ENCODE measurements at places on chromosomes 1 and 21.

DNA sequence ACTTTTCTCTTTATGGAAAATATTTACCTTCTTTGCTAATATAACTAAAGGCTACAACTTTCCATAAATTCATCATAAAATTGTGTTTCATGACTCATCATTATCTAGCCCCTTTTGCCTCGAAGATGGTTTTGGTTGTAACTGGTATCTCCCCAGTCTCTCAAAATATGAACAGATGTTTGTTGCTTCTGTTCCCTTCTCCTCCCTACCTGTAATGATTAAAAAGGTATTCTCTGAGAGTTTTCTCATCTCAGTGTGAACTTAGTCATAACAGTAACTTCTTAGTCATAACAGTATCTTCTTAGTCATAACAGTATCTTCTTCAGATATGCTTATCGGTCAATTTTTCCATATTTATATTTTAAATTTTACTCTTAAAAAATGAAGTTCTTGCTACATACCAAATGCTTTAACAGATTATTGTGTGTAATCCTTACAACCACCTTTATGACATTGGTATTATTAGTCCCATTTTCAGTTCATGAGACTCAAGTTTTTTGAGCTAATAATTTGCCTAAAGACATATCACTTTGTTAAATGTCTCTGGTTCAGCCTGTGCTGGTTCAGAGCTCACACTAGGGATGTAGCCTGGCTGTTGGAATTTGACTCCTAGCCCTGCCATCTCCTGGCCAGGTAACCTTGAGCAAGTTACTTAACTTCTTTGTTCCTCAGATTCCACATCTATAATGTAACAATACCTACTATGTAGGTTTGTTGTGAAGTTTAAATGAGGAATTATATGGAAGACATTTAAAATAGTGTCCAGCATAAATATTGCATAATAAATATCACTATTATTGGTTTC lies 32.6 kb downstream of the ATP1B1 start:
- no peak for DNase-seq

DNA sequence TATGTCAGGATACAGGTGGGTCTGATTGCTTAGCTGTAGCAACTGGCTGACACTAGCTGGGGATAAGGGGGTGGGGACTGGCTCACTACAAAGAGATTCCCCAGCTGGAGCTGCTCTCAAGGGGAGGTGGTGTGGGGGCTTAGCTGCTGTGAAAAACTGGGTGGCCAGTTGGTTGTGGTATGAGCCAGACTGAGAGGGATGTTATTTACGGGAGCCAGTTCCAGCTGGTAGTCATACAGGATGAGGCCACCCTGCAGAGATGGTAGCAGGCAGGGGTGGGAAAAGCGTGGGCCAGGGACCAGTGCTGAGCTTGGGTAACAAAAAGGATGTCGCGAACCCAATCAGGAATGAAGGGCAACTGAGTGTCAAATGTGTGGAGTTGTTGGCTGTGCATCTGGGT lies 204.0 kb upstream of the C21orf91 start:
- DNase-seq = no peak

- DNase-seq = no peak
Measured at GRCh38 chr1:115453666-115454065, 115.6 kb upstream of the NGF start.

DNA sequence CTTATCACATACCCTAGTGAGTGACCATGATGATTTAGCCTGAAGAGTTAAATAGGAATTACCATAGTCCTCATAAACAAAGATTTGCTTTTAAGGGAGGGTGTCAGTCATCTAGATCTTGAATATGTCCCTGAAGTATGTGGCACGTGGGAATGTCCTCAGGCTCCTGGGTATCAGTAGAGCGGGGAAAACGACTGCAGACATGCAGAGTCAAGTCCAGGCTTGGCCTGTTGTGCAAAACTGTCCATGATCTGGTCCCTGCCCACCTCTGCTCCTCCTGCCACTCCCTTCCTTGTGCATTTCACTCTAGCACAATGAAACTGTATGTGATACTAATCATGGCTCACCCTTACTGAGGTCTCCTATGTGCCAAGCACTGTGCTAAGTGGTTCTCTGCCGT lies 12.9 kb downstream of the MOV10 start:
- DNase-seq = no peak
